ENCODE measurements at places on chromosomes 1 and 21.
A peak's percentile ranks its signal among the peaks of the same experiment; 100 is the strongest.

DNA sequence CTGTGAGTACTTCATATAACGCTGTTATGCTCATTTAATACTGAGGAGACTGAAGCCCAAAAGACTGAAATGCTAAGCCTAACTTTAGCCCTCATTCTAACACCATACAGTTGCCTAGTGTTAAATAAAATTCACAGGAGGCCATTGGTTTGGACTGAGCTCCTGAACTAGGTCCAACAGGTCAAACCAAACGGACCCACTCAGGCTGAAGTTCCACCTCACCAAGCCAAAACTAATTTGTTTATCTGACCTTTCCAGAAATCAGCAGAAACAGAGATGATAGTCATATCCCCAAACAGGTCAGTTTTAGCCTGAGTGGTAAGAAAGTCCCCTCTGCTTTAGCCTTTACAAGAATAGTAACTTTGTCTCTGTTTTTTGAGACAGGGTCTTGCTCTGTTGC, 311.3 kb upstream of the ZP4 start:
- no peak for DNase-seq

- DNase-seq = no peak
These were observed 67.7 kb downstream of the SELENOF start for GRCh38 chr1:86846164-86846647.

- DNase-seq = no peak
These were observed 20.9 kb upstream of the SSX2IP start for GRCh38 chr1:84711121-84711520.

- no peak for DNase-seq
These were observed 25.0 kb upstream of the CHRM3 start for GRCh38 chr1:239361403-239361802.

- no peak for DNase-seq
These were observed 45.1 kb downstream of the PDPN start for GRCh38 chr1:13628711-13629110.

GRCh38 chr21:25578056-25578961, 29.0 kb downstream of the MRPL39 start:
- DNase-seq = no peak

- DNase-seq = no peak
These were observed 9.3 kb upstream of the CNR2 start for GRCh38 chr1:23922321-23922943.

- peak; percentile 21 for DNase-seq
These were observed 70.8 kb upstream of the TENT5C start for GRCh38 chr1:117534995-117535467.

GRCh38 chr1:173266841-173267240, 59.7 kb upstream of the TNFSF4 start:
- no peak for DNase-seq

DNA sequence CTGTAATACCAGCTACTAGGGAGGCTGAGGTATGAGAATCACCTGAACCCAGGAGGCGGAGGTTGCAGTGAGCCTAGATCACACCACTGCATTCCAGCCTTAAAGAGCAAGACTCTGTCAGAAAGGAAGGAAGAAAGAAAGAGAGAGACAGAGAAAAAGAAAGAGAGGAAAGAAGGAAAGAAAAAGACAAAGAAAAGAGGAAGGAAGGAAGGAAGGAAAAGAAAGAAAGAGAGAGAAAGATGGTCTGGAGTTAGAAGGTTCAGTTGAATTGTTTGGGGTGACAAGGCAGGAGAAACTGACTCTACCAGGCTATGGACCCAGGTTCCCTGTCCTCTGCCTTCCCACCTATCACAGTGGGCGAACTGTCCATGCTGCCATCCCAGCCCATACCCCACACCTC, 27.4 kb upstream of the PIK3CD start:
- DNase-seq = no peak

- DNase-seq = no peak
These were observed 8.7 kb upstream of the ADCY10 start for GRCh38 chr1:167922611-167923074.

- DNase-seq = no peak
These were observed 18.7 kb downstream of the DUSP10 start for GRCh38 chr1:221723018-221723847.

- no peak for DNase-seq
These were observed 492.9 kb upstream of the ADGRL2 start for GRCh38 chr1:81307786-81308185.

- peak; percentile 44 for DNase-seq
These were observed 72.4 kb downstream of the ABCA4 start for GRCh38 chr1:94048413-94049164.

- no peak for DNase-seq
These were observed 13.0 kb downstream of the FMN2 start for GRCh38 chr1:240104672-240105071.

DNA sequence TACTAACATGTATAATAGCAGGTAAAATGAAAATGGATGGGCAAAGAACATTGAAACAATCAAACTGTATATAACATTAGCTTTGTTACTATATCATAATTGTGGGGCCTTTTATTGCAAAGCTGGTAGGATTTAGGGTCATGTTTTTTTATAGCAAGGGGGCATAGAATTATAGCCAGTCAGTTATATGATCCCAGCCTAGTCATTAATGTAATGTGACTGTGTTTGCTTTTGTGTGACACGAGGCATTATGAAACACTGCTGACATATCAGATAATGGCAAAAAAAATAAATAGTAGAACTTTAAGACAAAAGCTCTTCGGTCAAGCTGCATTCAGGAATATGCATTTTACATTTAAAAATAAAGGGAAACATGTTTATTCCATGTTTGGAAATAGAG, 81.3 kb upstream of the ZNF281 start:
- DNase-seq = no peak

GRCh38 chr21:42272109-42272962, 42.9 kb downstream of the TFF3 start:
- no peak for DNase-seq

GRCh38 chr1:229396585-229397206, 37.2 kb downstream of the ACTA1 start:
- no peak for DNase-seq

DNA sequence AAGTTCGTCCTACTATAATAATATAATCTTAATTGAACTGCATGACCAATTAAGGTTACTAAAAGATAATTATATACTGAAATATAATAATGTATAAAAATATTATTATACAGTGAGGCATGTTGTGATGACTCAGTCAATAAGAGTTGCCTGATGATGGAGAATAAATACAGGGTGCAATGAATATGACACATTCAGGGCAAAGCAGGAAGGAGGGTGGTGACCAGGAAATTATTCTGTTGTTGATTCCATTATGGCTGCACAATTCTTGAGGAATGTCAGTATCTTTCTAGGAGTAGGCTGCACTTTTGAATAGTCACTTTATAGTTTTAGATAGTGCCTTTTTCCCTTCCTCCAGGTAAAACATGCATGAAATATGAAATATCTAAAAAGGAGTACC, 46.4 kb upstream of the RGS21 start:
- DNase-seq = no peak

DNA sequence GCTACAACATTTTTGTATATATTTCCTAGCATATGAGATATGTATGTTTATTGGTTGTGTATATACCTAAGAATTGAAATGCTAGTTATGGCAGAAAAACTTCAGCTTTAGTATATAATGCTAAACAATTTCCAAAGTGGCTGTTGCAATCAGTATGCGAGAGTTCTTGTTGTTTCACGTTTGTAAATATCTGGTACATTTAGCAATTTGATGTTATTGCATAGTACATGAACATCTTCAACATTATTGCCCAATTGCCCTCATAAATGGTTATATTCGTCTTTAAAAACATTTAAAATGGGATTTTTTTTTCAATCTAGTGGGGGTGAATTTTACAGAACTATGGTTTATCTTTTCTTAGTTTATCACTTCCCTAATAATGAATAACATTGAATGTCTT, 86.2 kb upstream of the HP1BP3 start:
- DNase-seq = no peak

GRCh38 chr1:1437904-1438376, 2.5 kb downstream of the VWA1 start:
- no peak for DNase-seq

GRCh38 chr1:26739329-26739914, 43.6 kb downstream of the ARID1A start:
- no peak for DNase-seq

DNA sequence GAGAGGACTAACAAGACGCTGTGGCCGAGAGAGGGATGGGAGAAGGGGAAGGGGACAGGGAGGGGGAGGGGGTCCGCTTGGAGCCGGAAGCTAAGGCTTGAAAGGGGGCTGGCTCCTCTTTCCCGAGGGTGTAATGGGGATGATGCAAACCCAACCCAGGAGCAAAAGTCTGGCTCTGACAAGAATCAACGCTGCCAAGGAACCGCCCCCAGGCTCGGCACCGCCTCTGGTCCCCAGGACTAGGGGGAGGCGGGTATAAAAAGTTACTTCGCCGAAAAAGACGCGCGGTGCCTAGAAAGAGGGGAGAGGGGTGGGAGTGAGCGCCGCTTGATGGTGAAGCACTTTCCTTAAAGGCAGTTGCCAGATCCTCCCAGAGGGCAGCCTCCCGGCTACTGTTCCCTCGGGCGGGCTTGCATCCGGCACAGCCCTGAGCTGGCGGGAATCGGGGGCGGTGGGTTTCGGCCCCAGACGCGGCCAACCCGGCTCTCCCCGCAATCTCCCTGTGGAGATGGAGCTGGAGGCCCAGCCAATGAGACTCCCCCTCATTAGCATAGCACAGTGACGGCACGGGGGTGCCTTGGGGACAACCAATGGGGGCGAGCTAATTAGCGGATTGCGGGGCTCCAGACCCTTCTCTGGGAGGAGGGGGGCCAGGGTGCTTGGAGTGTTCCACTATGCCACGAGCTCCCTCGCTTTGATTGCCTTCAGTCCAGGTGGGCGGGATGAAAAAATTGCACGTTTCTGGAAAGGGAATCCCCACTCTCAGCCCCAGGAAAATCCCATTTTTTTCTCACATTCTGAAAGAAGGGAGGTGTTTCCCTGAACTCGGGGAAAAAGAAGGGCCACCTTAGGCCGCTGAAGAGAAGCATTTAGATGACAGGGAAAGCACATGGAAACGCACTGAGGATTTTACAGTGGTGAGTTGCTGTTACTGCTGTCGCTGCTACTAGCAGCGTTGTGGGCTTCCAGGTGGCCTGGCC, at the start of gene KCNT2:
KCNT2 (minus strand) TSS at position 51 of the 980 bp plus-strand sequence. CDS start 131 bp downstream, outside the sequence.
- peak; percentile 90 for DNase-seq

GRCh38 chr1:15151871-15152270, 1.7 kb upstream of the TMEM51 start:
- no peak for DNase-seq

DNA sequence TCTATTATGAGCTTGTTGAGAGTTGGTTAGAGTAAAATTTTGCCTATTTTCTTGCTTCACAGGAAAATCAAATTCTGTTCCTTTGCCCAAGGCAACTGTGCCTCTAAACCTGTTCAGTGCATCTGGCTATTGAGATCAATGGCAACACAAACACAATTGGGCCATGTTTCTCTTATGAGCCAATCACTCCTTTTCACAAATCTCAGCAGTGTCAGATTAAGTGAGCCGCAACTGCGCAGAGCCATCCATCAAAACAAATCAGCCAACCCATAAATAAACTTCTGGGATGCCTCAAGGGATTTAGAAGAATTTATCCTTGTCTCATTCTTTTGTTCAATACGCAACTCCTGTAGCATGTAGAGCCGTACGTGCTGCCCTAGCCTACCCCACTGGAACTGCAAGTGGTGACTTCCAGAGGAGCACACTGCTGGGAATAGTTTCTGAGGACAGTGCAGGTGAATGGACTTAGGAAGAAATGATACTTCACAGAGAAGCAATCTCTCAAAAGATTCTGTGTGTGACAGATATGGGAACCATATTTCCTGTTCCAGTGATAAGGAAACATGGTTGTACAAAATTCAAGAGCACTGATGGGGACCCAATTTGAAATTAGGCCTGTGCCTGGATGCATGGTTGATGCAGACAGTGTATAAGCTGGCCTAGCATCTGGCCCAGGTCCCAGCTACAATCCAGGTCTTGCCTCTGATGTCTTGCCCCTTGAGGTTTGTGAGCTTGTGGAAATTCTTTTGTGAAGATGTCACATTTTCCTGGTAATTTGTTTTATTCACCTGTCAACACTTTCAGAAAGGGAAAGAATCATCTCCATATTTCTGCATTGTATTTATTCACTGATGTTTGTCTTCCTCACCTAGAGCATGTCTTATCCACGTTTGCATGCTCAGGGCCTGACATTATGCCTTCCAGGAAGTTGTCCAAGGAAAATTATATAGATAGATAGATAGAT, 166.2 kb downstream of the URB2 start:
- no peak for DNase-seq

DNA sequence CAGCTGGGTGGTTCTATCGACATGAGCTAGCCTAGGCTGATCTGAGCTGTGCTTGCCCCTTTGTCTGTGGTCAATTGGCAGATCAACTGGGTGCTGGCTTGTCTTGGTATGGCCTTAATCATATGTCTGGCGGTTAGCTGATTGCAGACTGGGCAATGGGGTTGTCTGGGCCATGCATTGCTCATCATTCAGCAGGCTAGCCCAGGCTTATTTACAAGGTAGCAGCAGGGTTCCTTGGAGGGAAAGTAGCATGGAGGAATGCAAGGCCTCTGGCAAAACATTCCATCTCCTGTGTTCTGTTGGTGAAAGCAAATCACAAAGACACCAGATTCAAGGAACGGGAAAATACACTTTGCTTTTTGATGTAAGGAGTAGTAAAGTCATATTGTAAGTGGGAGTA, 84.0 kb upstream of the IVNS1ABP start:
- DNase-seq = peak; percentile 21

- no peak for DNase-seq
These were observed 13.4 kb downstream of the PLA2G2F start for GRCh38 chr1:20152599-20152930.

- no peak for DNase-seq
These were observed 465.9 kb upstream of the DAB1 start for GRCh38 chr1:57889676-57890320.

DNA sequence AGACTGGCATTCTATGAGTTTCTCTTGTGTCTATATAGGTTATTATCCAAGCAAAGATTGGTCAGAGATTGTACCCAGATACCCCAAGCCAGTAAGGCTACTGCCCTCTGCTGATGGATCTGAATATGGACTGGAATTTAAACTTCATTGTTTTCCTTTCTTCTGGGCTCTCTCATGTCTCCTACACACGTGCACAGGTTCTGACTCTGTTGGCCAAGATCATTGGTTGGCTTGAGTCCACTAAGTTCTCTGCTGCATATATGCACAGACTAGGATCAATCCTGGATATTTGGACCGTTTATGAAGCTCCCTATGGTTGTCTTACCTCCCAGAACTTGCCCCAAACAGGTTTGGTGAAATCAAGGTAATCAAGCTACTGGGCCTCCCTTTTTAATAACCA, 69.7 kb downstream of the CC2D1B start:
- DNase-seq = no peak

DNA sequence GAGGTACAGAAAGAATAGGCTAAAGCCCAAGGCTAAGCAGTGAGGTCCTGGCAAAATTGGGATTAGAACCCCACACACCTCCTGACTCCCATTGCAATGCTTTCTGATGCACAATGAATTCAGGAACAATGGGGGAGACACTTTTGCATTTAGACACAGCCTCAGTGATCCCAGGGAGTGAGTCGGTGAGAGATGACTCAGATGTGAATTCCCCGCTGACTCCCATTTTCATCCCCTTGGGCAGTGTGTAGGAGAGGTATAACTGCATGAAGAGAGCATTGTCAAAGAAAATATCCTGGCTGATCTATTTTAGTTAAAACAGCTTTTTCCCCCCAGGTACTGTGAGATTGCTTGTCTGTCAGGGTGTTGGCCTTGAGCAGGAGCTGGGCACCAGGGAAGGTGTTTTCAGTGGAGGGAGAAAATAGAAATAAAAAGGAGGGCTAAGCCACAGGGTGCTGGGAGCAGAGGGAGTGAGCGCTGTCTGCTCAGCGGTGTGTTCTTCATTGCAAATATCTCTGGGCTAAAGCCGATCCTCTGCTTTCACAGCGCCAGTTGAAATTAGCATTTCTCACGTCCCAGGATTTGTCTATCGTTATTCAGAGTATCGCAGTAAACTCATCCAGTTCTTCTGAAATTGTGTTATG, 247.7 kb upstream of the PTBP2 start:
- DNase-seq = no peak

Measured in right hindlimb (tissue), 1 donor.